ENCODE measurements at places on chromosomes 3 and 15. TPM values are rescaled to one million over a fixed set of nuclear protein-coding genes. Genes with fewer than 3 reads are reported as not detected.

DNA sequence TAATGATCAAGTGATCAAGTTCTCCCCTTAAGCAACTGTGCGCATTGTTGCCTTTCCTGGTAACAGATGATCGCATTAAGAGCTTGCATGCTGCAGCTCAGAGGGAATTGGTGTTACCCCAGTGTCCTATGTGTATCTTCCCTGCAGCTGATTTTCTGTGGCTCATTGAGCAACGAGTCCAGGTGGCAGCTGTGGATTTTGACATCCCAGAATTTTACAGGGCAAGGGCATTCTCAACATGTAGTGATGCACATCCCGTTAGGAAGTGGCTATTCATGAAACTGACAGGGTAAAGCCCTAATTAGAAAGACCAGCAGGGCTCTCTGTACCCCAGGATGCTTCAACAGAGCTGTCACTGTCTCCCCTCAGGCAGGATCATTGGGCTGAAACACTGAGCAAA lies 232.8 kb downstream of the AGBL1 start:
- DNase-seq, result no peak

GRCh38 chr15:91849180-91849579 lies 4.3 kb upstream of the SLCO3A1 start:
- no peak for DNase-seq

DNA sequence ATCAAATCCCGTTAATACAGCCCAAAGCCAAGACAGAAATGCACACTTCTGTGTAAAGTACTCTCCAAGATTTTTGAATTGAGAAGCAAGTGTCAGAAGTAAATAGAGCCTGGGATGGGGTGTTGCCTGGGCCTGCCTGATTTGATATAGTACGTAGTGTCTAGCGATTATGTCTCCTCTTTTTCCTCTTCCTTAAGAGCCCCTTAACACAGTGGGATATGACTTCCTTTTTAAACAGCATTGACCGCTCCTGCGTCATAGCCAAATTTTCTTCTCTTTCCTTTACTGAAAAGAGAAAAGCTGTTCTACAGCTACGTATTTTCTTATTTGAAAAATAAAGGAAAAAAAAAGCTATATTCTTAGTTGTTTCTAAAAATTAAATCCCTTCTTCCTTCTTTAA lies 97.7 kb downstream of the PLCL2 start:
- DNase-seq, result no peak

DNA sequence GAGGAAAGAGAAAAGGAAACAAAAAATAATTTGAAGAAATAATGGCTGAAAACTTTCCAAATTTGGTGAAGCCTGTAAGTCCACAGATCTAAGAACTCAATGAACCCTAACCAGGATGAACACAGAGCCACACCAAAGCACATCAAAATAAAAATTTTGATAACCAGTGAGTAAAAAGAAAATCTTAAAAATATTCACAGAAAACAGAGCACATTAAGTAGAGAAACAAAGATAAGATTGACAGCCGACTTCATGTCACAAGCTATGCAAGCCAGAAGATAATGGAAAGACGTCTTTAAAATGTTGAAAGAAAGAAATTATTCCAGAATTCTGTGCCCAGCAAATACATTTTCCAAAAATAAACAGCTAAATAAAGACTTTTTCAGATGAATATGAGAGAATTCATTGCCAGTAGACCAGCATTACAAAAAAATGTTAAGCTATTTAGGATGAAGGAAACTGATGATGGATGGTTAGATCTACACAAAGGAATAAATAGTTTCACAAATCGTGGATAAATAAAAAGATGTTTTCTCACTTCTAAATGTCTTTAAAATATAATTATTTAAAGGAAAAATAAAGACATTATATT lies 140.2 kb upstream of the SKOR1 start:
- DNase-seq, result no peak

ASTE1 gene
- 10.3 TPM for total RNA-seq

DNA sequence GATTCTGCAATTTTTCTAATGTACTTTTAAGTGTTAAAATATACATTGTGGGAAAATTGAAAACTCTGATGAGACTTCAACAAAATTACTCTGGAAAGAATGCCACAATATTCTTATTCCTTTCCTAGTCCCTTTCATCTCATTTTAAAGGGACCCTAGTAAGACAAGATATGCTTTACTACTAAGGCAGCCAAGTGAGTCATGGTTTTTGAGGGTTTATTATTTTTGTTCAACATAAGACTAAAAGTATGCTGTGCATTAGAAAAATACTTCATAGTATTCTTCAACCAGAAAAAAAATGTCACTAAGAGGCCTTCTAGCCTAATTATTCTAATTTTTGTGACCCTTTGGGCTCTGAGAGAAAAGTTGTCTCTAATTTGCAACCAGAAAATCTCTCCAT lies 7.4 kb downstream of the IL12A start:
- DNase-seq, result no peak

HDC gene
- not detected for total RNA-seq

GRCh38 chr3:112774293-112774926 lies 72.3 kb downstream of the CD200R1L start:
- DNase-seq, result peak; percentile 11

DNA sequence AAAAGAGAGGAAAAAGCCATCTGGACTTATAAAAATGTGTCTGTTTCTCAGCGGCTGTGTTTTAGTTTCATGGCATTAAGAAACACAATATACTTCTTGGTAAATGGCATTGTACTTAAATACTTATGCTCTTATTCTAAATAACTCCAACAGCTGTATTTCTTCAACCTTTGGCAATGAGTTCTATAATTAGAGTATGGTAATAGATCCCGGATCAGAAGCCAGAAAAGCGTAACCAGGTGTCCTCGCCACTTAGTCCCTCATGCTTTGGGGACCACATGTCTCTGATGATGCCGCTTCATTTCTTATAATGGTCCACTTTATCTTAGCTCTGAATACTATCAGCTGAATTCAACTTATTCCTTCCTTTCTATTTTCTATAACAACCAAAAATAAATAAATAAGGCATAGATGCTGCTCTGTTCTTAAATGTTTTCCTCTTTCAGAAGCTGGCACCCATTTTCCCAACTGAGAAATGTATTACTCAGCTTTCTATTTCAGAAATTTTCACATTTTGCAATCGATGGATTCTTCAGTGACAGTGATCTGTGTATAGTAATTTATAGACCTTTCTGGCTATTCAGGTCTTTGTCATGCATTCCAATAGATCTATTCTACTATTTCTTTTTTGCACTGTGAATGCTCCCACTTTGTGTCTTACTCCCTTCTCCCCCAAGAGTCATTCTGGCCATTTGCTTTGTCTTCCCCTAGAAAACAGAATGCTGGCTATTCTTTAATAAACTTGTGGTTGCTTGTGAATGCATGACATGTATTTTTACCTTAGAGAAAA lies 87.6 kb upstream of the KBTBD8 start:
- DNase-seq, result no peak

DNA sequence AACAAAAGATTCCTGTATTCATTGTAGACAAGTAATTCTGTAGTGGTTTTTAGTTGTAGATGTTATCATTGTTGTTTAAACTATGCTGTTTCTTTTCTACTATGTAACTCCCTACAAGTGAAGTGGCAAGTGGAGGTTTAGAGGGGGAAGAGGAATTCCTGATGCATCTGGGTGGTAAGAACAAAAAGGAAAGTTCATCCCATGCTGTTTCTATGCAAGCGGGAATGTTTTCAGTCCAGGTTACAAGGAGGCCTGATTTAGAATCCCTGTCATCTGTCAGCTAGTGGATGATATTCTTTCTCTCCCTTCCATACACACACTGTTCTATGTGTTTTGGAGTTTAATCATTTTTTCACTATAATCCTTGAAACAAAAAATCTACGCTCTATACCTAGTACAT lies 67.4 kb downstream of the IMPG2 start:
- DNase-seq, result no peak

GOLGA6L10 gene
- total RNA-seq, result 3.0 TPM

PLSCR2 gene
- total RNA-seq, result not detected

SV2B gene
- not detected for total RNA-seq

APBA2 gene
- 32.0 TPM for total RNA-seq

GRCh38 chr3:8914491-8914890 lies 48.8 kb downstream of the RAD18 start:
- no peak for DNase-seq

- peak; percentile 26 for DNase-seq
These were observed 330.1 kb upstream of the TPM1 start for GRCh38 chr15:62712455-62712839.

CYP1A2 gene
- total RNA-seq, result not detected

GRCh38 chr15:72345806-72346205 lies 25.8 kb upstream of the CELF6 start:
- no peak for DNase-seq

GRCh38 chr3:188468196-188468595 lies 314.2 kb downstream of the LPP start:
- DNase-seq, result no peak

NPAP1 gene
- total RNA-seq, result not detected

SLC51A gene
- total RNA-seq, result not detected

Measured in activated CD8-positive, alpha-beta T cell treated with anti-CD3 and anti-CD28 coated beads for 36 hours (primary cell).